Hematopoietic multipotent progenitor cell (in vitro differentiated cells): ENCODE measurements at places on chromosomes 4 and X.
A peak's percentile ranks its signal among the peaks of the same experiment; 100 is the strongest.

GRCh38 chr4:53916431-53916889, 147.9 kb downstream of the CHIC2 start:
- DNase-seq = no peak

GRCh38 chrX:19280636-19281035, 63.1 kb upstream of the PDHA1 start:
- no peak for DNase-seq

DNA sequence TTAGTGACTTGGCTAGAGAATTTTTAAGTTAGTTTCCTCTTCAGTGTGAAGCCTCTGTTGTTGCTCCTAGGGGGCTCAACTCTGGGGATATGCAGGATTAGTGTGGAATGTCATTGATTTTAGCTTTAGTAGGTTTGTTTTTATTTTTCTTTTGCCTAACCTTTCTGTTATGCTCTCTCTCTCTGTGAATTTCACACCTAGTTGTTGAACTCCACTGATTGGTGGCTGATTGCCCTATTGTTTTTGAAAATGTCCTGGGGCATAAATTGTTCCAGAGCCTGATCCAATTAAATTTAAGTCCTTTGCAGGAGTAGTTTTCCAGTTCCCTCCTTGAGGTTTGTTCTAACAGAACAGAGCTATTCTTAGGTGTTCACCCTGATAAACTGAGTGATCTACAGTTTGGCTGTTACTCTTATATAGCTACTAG, 393.3 kb upstream of the CTSO start:
- no peak for DNase-seq

DNA sequence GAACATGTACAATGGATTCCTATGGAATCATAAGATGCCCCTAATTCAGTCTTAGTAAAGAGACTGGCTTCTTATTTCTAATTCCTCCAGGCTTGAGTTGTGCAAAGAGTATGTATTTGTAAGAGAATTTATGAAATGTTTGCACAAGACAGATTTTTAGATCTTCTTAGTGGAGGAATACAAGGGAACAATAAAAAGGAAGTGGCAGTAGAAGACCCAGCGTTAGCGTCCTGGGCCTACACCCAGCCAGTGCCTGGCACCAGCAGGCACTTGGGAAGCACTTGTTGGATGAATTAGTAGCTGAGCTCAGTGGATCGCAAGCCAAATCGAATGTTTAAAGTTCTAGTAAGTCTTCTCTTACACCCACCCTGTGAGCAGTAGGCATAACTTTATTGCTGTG, 157.4 kb downstream of the PTTG2 start:
- DNase-seq = no peak

GRCh38 chr4:76781698-76782595, 116.0 kb downstream of the SOWAHB start:
- no peak for DNase-seq

DNA sequence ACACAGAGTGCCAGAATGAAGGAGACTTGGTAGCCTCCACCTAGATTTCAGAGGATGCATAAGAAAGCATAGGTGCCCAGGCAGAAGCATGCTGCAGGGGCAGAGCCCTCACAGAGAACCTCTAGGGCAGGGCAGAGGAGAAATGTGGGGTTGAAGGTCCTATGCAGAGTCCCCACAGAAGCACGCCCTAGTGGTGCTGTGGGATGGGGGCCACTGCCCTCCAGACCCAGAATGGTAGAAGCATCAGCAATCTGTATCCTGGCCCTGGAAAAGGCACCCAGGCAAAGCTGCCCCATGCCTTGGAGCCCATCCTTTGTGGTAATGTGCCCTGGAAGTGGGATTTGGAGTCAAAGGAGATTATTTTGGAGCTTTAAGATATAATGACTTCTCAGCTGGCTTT, 992.9 kb upstream of the PABPC4L start:
- no peak for DNase-seq

- no peak for DNase-seq
Observed at GRCh38 chr4:4989083-4989622, 30.1 kb downstream of the CYTL1 start.

GRCh38 chrX:1212532-1212931, at the start of gene CRLF2:
Gene CRLF2 (minus strand): TSS chrX:1212649. CDS start chrX:1212634, 15 bp downstream.
- DNase-seq = peak; percentile 76

DNA sequence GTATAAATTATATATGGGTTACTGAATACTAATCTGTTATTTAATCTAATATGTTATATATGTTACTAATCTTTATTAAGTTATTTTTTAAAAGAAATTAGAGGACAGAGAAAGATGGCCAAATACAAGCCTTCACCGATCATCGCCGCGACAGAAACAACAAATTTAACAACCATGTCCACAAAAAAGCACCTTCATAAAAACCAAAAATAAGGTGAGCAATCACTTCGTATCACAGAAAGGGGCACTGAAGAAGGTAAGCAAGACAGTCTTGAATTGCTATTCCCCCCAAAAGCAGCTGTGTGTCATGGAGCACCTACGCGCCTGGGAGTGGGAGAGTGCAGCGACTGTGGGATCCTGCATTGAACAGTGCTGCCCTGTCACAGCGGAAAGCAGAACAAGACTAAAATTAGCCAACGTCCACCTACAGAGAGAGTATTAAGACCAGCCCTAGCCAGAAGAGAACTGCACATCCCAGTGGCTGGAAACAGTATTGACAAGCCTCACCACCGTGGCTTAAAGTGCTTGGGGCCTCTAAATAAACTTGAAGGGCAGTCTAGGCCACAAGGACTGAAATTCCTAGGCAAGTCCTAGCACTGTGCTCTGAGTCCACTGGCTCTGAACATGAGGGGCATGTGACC, 38.5 kb downstream of the LRBA start:
- no peak for DNase-seq

DNA sequence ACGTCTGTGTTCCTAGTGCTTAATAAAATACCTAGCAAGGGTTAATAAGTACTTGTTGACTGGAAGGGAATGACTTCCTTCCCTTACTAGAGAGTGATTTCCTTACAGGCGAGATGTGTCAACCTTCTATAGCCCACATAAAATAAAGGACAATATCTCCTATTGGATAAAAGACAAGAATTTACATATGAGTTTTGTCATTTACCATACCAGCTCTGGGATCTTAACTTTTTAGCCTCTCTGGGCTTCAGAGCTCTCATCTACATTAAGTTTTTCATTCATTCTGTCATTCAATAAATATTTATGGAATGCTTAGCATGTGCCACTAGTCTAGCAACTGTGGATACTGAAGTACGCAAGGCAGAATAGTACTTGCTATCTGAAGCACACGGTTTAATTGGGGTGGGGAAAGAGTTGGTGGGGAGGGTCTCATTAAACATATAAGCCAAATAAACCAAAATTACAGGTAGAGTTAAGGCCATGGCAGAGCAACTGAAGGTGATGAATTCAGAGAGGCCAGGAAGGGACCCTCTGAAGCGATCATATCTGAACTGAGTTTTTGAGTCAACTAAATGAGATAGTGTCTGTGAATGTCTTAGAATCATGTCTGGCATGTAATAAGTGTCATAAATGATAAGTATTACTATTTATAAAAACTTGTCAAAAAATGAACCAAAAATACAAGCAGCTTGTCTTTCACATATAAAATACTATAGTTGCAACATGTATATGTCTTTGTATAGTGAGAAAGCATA, 91.6 kb upstream of the BMP2K start:
- no peak for DNase-seq

GRCh38 chr4:128177498-128177897, 110.1 kb downstream of the PGRMC2 start:
- DNase-seq = peak; percentile 28

DNA sequence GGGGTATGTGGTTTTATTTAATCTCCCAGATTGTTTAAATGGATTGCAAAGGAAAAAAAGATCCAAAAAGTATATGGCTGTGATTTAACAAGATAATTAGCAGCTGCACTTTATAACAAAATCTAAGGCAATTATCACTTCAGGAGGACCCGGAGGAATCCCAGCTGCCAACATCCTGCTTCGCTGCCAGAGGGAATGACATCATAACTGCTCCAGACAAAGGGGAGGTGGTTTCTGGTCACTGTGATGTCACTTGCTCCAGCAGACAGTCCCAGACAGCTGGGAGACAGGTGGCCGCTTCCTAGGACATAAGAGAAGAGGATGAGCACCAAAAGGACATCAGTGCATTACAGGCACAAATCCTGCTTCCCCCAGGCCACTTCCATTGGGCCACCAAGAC, 371.0 kb downstream of the BCOR start:
- no peak for DNase-seq
